ENCODE measurements at places on chromosomes 3 and 15.

GRCh38 chr15:48002767-48003166 is 118.0 kb upstream of the SLC24A5 start:
- no peak for DNase-seq

- no peak for DNase-seq
Measured at GRCh38 chr15:51119120-51119519, 24.4 kb upstream of the TNFAIP8L3 start.

- DNase-seq = no peak
Measured at GRCh38 chr3:7410782-7411181, 549.9 kb downstream of the GRM7 start.

GRCh38 chr15:78680431-78681075 is 39.5 kb upstream of the CHRNB4 start:
- DNase-seq = no peak

- DNase-seq = no peak
Measured at GRCh38 chr15:41334293-41335120, 1.8 kb downstream of the NUSAP1 start.

- DNase-seq = no peak
Measured at GRCh38 chr15:42060797-42061196, 33.6 kb downstream of the PLA2G4D start.

GRCh38 chr3:44954962-44955361 is 21.0 kb downstream of the ZDHHC3 start:
- no peak for DNase-seq

DNA sequence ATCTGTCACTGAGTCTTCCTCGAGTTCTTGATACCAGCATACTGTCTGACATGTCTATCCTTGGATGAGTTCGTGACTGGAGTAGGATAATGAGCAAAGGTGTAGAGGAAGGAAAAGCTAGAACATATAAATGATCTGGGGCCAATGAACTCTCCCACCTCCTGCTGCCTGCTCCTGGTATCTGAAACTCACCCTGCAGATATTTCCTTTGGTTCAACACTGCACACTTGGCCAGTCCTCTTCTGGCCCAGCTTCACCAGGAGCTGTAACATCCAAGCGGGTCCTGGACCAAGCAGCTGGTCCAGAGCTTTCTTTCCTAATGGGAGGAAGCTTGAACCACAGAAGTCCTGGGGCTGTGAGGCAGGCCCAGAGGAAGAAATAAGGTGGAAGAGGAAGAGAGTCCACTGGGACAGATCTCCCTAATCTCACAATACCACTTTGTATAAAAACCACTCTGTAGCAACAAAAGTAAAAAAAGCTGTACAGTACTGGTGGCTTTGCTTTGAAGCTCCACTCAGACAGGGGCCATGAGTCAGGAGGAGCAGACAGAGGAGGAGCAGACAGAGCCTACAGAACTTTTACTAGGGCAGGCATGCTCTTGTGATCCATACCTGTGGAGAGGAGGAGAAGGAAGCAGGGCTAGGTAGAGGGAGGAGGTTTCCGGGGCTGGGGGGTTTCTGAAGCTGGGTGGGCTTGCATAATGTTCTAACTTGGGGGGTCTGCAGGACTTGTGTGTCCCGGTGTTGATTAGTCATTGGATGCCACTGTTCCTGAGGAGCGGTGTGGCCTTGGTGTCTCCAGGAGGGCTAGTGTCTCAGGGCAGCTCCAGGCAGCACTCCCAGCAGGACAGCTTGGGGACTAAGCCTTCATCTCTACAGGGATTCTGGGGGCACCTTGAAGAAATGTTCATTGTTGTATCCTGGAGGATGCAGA is 166.9 kb downstream of the ABHD5 start:
- no peak for DNase-seq

GRCh38 chr3:23079976-23080375 is 123.2 kb upstream of the UBE2E2 start:
- no peak for DNase-seq
